Renal cortex interstitium (tissue), 15 donors: ENCODE measurements at places on chromosomes 12 and 14.

- DNase-seq, result no peak
These were observed 8.3 kb downstream of the C3AR1 start for GRCh38 chr12:8057839-8058238.

- DNase-seq, result no peak
These were observed 403.1 kb downstream of the RAD51B start for GRCh38 chr14:68222726-68223125.

- no peak for DNase-seq
These were observed 28.8 kb downstream of the OAS2 start for GRCh38 chr12:113007166-113007565.

GRCh38 chr14:38522724-38523123 lies 266.8 kb upstream of the CLEC14A start:
- no peak for DNase-seq

DNA sequence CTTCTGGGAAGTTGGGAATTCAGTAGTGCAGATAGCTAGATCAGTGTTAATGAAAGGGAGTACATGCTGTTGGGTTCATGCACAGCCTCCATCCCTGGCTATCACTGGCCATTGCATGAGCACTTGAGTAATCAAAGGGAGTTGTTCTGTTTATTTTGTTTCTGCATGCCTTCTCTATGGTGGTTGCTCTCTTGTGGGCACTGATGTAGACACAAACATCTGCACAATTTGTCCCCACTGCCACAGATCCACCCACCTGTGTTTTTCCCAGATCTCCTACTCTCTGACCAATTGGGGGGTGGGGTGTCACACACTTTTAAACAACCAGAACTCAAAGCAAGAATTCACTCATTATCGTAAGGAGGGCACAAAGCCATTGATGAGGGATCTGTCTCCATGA lies 89.7 kb upstream of the DHRS4 start:
- no peak for DNase-seq

- peak; percentile 70 for DNase-seq
These were observed 945 bp upstream of the HIP1R start for GRCh38 chr12:122834104-122834920.

GRCh38 chr12:93805736-93806141 lies 128.6 kb downstream of the CRADD start:
- DNase-seq, result no peak
